ENCODE measurements at places on chromosomes 16 and 17. TPM values are rescaled to one million over a fixed set of nuclear protein-coding genes. Genes with fewer than 3 reads are reported as not detected.

Gene CYGB
- 15.9 TPM for total RNA-seq

Gene ZNF48
- 5.3 TPM for total RNA-seq

GRCh38 chr17:29158488-29159275, 21.5 kb downstream of the MYO18A start:
- peak; percentile 73 for DNase-seq

- DNase-seq, result no peak
These were observed 126.9 kb upstream of the AXIN2 start for GRCh38 chr17:65688307-65688706.
